ENCODE measurements at places on chromosomes 5 and 9. TPM values are rescaled to one million over a fixed set of nuclear protein-coding genes. Genes with fewer than 3 reads are reported as not detected.

DND1 gene
- 4.5 TPM for total RNA-seq

PCDHA1 gene
- not detected for total RNA-seq

PPP3R2 gene
- total RNA-seq: not detected

SPATA24 gene
- total RNA-seq: 9.4 TPM

CD72 gene
- 67.6 TPM for total RNA-seq

SPATA31C1 gene
- not detected for total RNA-seq

FAM169A gene
- not detected for total RNA-seq

PCDHGB3 gene
- 6.1 TPM for total RNA-seq

ADRA1B gene
- not detected for total RNA-seq

DNA sequence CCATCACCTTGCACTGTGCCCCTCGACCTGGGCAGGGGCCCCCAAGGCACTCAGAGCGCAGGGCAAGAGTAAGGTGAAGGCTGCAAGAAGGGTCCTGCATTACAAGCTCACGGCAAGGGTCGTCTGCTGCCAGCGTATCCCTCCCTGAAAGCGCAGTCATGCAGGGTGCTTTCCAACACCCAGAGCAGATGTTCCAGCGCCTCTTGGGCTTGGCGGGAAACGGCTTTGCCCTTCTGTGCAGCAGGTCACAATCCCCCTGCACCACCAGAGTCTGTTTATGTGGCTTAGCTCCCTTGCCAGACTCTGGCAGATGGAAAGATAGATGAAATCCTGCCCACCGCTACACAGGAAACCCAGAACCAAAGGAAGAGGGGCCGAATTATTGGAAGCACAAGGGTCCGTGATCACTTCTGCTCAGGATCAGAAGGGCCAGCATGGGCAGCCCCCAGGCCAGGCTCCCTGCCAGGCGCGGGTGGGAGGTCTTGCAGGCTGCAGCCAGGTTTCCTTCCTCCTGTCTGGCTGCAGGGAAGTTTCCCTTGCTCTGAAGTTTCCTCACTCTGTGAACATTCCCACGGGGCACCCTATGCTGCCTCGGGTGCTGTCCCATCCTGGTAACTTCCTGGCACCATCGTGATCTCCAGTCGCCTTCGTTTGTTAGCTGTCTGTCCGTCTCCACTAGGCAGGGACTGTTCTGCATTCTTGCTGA, 132.2 kb downstream of the ZNF354C start:
- DNase-seq: no peak

DNA sequence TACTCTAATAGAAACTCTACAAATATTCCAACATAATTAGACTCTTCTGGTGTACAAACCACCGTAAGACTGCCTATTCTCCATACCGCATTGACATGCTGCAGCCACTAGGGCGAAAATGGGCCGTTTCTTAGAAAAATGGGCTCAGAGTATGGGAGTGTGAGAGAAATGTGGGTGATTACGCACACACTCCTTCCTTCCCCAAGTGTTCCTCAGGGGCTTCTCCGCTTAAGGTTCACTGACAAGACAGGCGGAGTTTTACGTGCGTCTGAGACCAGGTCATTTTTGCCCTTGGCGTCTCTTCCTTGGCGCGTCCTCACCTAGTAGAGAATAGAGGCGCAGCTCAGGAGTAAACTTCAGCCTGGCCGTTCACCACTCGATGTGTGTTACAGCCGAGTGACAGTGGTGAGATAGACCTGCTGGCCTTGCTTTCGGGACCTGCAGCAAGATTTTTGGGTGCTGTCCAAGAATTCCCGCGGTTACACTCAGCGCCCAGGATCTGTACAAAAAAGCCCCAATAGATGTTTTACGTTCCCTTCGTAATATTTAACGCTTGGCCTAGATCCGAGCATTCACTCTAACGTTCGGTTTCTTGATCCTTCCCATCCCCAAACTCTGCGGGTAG, 1.8 kb upstream of the NTRK2 start:
- no peak for DNase-seq

- DNase-seq: peak; percentile 4
These were observed 283.3 kb upstream of the TUT7 start for GRCh38 chr9:86637515-86637914.

GRCh38 chr9:89442981-89443814, 54.7 kb downstream of the SEMA4D start:
- no peak for DNase-seq

GRCh38 chr9:111016016-111016415, 22.3 kb downstream of the LPAR1 start:
- DNase-seq: no peak

DNA sequence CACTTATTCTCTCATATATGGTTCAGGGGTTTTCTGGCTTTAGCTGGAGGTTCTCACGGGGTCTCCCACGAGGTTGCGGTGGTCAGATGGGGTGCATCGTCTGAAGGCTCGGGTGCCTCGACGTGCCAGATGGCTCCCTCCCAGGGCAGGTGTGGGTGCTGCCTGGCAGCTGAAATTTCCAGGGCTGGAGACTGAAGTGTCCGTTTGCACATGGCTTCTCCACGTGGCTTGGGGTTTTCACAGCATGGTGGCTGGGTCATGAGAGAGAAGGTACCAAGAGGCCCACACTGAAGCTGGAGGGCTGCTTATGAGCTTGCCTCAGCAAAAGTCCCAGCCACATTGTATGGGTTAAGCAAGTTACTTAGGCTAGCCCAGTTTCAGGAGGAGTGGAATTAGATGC, 218.6 kb downstream of the AGTPBP1 start:
- DNase-seq: no peak

DNA sequence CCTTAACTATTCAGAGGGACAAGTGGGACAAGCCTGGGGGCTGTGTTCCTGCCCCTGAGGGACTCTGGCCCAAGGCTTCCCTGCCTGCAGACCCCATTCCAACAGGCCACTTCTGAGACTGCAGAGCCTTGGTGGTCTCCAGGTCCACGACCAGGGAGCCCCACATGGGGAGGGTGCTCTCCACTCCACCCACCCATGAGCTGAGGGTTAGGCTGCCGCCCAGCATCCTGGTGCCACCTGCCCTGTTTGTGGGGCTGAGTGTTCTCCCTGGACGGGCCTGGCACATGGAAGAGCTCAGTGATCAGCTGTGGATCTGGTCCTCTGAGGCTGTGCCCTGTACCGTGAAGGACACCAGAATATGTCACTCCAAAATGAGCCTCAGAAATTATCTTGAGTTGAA, 2.5 kb upstream of the ABO start:
- no peak for DNase-seq

GRCh38 chr9:136326061-136326760, 1.1 kb upstream of the GPSM1 start:
- DNase-seq: no peak

DNA sequence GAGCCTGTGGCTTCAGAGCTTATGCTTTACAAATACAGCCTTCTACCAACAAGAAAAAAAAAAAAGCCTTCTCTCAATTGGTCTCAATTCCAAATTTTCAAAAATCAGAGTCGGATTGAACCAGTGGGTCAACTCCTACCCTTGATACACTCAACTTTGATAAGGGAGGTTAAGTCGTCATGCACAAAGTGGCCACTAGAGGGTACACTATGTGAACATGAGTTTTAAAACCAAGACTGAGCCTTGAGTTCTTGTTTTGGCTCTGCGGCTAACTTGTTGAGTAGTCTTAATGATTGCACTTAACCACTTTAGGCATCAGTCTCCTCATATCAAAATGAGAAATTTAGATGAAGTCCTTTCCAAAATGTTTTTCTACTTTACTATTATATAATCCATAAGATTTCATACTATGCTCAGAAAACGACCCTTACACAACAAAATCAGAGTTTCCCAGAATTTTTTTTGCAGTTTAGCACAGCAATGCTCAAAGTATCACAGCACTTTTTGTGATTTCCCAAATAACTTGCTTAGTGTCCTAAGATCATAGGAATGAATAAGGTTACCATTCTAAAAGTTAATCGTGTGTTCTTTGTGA, 92.9 kb upstream of the MTAP start:
- DNase-seq: peak; percentile 69

DNA sequence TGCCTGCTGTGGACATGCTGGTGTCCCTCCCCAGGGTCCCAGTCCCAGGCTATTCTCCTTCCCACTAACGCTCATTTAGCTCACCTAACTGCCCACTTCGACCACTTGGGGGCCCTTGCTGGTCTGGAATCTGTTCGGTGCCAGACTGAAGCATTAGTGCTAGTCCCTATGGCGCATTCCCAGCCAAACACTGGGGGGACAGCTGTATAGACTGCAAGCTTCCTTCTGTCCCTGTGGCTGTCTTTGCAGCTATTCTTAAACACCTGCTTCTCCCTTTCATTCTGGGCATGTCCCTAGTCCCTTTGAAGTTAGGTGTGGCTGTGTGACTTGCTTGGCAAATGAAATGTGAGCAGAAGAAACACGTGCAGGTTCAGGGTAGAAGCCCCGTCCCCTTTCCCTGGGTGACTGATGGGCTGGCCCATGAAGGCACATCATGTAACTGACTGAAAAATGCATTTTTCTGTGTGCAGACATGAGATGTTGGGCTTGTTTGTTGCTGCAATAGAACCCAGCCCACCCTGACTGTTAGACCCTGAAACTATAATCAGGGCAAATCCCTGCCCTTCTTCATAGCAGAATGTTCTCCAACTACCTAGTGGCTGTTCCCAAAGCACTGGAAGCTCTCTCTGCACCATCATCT, 134.4 kb downstream of the BARX1 start:
- no peak for DNase-seq

- DNase-seq: no peak
These were observed 791.4 kb downstream of the MTRR start for GRCh38 chr5:8660133-8660893.

- no peak for DNase-seq
These were observed 288.8 kb downstream of the PIK3R1 start for GRCh38 chr5:68504306-68504705.

- DNase-seq: no peak
These were observed 107.7 kb upstream of the GRIN3A start for GRCh38 chr9:101846161-101846560.

- DNase-seq: no peak
These were observed 19.3 kb upstream of the PPP2CA start for GRCh38 chr5:134245101-134245604.

- DNase-seq: no peak
These were observed 67.5 kb upstream of the MAMDC2 start for GRCh38 chr9:69976152-69976551.

- DNase-seq: no peak
These were observed 35.4 kb upstream of the TGFBI start for GRCh38 chr5:135993335-135993879.

GRCh38 chr9:72658703-72659102, 137.3 kb downstream of the TMC1 start:
- no peak for DNase-seq

GRCh38 chr5:151141535-151141934, 16.0 kb downstream of the ANXA6 start:
- DNase-seq: peak; percentile 84

All from OCI-LY7 (cell line).